Bronchial epithelial cell (primary cell): ENCODE measurements at places on chromosomes 7 and 10.

DNA sequence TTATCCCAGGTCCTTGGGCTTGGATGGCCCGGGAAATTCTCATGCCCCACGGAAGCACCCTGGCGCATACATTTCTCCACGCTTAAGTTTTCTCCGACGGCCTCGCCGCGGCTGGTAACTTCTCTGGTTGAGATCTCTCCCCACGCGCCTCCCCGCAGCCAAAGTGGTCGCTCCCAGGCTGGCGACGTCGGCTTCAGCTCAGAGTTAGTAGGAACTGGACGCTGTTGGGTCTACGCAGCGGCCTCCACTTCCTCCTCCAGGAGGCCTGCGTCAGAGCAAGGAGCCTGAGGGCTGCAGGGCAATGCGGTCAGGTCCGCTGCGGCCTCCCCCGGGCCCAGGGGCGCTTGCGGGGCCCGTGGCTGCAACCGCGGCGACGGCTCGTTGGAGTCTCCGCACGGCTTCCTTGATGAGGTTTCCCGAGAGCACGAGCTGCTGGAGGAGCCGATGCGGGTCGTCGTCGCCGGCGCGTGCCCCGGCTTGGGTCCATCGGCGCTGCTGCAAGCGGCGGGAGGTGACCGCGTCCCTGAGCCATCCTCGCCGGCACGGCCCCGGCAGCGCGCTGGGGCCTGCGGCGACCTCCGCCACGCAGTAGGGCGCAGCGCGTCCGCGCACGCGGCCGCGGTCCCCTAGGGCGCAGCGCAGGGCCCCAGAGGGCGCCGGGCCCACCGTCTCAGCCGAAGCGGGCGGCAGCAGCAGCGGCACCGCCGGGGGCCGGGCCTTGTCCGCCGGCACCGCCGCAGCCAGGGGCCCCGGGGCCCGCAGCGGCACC, 744 bp downstream of the FRAT2 start:
- DNase-seq = no peak

DNA sequence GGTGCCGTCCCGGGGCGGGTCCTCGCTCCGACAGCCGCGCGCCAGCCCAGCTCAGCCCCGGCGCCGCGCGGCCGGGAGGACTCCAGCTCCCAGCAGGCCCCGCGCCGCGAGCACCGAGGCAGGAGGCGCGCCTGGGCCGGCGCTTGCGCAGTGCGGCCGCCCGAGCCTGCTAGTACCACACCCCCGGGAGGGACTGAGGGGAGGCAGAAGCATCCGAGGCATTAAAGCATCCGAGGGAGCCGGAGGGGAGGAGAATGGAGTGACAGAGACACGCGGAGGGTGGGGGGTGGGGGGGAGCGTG, at the start of gene GRK5:
Gene GRK5 (plus strand): TSS at position 206 of the 301 bp plus-strand sequence. CDS start 347 bp downstream, outside the sequence.
- DNase-seq = peak; percentile 89

DNA sequence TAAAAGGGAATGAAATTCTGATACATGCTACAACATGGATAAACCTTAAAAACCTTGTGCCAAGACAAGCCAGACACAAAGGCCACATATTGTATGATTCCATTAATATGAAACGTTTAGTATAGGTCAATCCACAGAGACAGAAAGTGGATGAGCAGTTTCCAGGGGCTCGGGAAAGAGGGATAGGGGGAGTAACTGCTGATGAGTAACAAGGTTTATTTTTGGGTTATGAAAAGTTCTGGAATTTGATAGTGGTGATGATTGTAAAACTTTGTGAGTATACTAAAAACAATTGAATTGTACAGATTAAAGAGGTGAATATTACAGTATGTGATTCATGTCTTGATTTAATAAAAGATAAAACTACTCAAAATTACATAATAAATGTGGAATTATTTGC, 19.1 kb upstream of the SLC13A1 start:
- no peak for DNase-seq

GRCh38 chr7:94394109-94394436, 622 bp upstream of the COL1A2 start:
- DNase-seq = no peak

DNA sequence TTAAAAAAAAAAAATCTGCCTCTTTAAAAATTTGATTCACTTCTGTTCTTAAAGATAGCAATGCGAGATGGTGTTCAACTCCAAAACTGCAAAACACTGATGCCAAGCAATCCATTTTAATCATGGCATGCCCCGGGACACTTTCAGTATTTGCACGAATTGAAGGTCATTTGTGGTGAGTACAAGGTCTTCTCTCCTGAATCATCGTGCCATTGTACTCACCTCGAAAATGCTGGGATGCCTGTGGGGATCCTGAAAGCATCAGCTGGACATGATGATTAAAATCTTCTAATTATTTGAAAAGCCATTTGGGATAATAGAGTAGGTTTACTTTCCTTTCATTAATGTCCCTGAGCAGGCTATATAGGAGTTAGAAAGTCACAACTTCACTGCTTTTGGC, 125.1 kb upstream of the NRP1 start:
- DNase-seq = no peak

DNA sequence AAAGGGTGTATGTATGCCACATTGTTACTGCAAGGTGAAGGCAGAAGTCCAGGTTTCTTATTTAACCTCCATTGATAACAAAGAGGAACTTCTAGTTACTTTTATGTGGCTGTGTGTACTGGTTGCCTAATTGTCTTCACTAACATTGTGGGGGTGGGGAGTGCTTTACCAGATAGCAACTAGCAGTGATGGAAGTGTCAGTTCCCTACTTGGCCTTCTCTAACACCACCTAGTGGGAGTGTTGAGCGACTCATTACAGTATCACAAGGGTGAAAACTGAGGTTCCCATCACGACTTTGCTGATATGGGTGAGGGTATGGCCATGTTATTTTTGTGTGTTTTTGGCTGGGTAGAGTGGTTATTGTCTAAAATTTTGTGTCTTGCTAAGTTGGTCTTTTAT, 274.4 kb downstream of the THSD7A start:
- DNase-seq = peak; percentile 84

DNA sequence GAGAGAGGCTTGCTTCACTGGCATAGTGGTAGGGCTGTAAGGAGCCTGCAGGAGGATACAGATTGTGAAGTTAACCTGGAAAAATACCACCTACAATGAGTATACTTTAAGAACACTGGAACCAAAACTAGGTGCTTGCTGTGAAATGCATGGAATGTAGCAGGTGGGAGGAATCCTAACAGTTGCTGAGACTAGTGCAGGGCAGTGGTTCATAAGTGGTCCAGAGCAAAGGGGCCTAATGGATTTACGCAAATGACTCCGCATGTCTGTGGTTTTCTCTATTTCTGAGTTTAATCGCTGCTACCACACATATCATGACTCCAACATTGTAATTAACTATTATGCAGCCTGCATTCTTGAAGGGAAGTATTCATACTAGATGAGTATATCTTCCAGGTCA, 218.4 kb downstream of the CHRM2 start:
- DNase-seq = no peak

GRCh38 chr10:43409385-43410109, 561 bp upstream of the HNRNPF start:
- no peak for DNase-seq

GRCh38 chr10:15518250-15518649, 147.2 kb upstream of the FAM171A1 start:
- no peak for DNase-seq

- no peak for DNase-seq
These were observed 1.7 kb downstream of the NYAP1 start for GRCh38 chr7:100485471-100485876.

GRCh38 chr10:18635995-18636394, 15.4 kb downstream of the NSUN6 start:
- no peak for DNase-seq

GRCh38 chr10:96044736-96045135, 1.4 kb downstream of the CCNJ start:
- DNase-seq = peak; percentile 61

GRCh38 chr7:106329971-106330733, 45.4 kb upstream of the NAMPT start:
- DNase-seq = peak; percentile 58

DNA sequence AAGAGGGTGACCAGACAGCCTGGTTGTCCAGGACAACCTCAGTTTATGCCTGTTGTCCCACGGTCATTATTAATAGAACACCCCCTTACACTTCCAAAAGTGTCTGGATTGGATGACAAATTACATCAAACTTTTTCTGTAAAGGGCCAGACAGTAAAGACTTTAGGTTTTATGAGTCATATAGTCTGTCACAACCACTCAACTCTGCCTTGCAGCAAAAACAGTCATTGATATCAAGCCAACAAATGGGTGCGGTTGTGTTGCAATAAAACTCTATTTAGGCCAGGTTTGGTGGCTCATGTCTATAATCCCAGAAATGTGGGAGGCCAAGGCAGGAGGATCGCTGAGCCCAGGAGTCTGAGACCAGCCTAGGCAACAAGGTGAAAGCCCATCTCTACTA, 66.7 kb upstream of the ATP6V0A4 start:
- peak; percentile 96 for DNase-seq

GRCh38 chr7:4272141-4272540, 410.0 kb upstream of the FOXK1 start:
- DNase-seq = no peak

- DNase-seq = no peak
These were observed 3.9 kb downstream of the C10orf62 start for GRCh38 chr10:97593421-97593820.

DNA sequence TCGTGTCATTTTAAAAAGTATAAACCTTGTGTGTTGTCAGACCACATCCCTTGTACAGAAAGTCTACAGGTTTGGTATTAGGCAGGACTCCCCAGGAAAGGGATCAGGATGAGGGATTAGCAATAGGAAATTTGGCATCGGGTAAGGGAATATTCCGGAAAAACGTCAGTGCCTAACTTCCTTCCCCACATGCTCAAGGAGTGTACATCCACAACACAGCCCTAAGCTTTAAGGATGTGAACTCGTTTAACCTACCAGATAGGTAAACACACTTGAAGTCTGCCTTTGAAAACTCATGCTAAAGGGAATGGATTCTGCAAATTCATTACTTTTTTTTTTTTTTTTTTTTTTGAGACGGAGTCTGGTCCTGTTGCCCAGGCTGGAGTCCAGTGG, 194.9 kb downstream of the SKIDA1 start:
- DNase-seq = peak; percentile 46

DNA sequence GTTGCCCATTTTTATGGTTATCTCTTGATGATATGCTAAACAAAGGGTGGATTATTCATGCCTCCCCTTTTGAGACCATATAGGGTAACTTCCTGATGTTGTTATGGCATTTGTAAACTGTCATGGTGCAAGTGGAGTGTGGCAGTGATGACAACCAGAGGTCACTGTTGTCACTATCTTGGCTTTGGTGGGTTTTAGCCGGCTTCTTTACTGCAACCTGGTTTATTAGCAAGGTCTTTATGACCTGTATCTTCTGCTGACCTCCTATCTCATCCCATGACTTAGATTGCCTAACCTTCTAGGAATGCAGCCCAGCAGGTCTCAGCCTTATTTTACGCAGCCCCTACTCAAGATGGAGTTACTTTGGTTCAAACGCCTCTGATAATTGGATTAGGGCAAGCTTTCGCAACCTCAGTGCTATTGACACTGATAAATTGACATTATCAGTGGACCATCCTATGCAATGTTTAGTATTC, 36.9 kb downstream of the BAG3 start:
- peak; percentile 29 for DNase-seq

DNA sequence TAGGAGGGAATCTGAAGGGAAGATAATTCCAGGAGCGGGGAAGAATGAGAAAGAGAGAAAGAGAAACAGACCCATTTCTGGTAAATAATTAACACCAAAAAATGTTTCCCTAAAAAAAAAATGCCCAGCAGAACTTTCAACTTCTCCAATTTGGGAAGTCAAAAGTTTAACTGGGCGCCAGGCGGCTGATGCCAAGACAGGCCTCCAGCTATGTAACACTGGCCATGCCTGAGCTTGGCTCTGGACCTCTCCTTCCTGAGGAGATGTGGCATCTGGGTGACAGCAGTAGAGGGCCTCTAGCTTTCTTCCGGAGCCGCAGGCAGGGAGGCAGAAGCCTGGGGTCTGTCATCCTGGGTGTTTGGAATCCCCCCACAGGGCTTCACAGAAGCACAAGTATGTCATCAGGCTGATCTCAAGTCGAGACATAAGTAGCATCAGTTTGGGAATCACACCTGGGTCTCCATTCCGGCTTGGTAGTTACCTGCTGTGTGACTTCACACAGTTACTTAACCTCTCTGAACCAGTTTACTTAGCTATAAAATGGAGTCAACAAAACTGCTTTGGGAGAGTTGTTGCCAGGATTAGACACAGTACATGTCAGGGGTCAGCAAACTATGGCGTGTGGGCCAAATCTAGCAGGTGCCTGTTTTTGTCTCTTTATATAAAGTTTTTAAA, 50.5 kb upstream of the TCF7L2 start:
- DNase-seq = no peak

GRCh38 chr7:94183891-94184290, 179.7 kb upstream of the BET1 start:
- peak; percentile 32 for DNase-seq

- no peak for DNase-seq
These were observed 89.4 kb downstream of the JAZF1 start for GRCh38 chr7:28091190-28091589.

DNA sequence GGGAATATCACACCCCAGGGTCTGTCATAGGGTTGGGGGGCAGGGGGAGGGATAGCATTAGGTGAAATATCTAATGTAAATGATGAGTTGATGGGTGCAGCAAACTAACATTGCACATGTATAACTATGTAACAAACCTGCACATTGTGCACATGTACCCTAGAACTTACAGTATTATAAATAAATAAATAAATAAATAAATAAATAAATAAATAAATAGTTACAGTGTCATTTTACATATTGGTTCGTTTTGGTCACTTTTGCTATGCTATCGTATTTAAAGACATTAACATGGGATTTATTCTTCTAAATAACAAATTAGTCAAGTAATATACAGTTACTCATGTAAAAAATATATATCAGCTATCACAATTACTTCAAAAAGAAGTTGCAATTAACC, 228.7 kb downstream of the HECW1 start:
- DNase-seq = no peak

GRCh38 chr10:76010703-76011102, 579.3 kb downstream of the LRMDA start:
- DNase-seq = no peak

- no peak for DNase-seq
These were observed 34.6 kb downstream of the ADGRA1 start for GRCh38 chr10:133122171-133122935.

GRCh38 chr10:18044976-18045720, 93.4 kb downstream of the SLC39A12 start:
- DNase-seq = no peak

- peak; percentile 67 for DNase-seq
These were observed 951.6 kb downstream of the ANKRD7 start for GRCh38 chr7:119175911-119176627.

- no peak for DNase-seq
These were observed 3.7 kb downstream of the SAMD8 start for GRCh38 chr10:75115137-75115536.
